ENCODE measurements at places on chromosomes 12 and 14.
A peak's percentile ranks its signal among the peaks of the same experiment; 100 is the strongest.

GRCh38 chr12:122942637-122943036 lies 23.6 kb downstream of the ABCB9 start:
- DNase-seq, result no peak

DNA sequence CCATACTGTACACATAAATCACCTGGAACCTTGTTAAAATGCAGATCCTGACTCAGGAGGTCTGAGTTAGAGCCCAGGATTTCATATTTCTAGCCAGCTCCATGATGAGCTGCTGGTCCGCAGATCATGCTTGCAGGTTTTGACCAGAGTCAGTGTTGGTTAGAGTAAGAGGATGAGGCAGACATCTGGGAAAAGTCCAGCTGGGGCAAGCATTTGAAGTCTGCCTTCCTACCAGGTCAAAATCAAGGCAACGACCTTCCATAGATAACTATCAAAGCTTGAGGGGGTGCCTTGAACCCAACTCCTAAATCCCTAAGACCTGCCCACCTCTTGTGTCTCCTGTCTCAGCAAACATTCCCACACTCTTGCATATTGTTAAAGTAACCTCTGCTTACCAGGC lies 9.2 kb downstream of the OAS2 start:
- DNase-seq, result no peak

- DNase-seq, result peak; percentile 10
These were observed 13.6 kb downstream of the CCDC198 start for GRCh38 chr14:57480051-57480450.

DNA sequence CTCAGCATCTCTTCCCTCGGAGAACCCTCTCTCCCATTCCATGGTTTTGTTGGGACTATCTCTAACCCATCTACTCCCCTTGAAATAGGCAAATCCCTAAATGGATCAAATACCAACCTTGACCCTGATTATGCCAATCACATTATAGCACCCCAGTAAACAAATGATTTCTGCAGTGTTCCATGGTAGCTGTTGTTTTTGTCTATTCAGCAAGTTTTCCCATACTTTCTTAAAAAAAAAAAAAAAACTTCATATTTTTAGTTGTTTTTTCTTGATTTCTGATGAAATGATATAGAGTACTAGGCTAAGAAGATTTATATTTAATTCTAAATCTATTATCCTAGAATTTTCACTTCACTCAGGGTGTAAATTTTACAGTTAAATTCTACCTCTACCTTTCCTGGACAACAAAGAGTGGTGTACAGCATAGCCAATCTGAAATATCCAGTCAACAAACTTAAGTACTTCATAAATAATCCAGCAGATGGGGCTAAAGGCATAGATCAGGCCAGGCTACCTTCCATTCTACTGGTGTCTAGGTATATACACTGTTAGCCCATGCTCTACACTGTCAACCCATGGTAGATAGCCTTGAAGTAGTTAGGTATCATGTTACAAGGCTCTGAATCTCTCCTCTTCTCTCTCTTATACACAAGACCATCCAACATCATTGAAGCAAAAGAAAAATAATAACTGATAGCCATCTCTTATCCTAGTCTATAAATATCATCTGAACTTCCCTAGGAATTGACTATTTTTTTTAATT lies 82.2 kb downstream of the PLEKHG7 start:
- peak; percentile 84 for DNase-seq

Measured in cardiac fibroblast (primary cell).